Right cardiac atrium (tissue), 5 donors: ENCODE measurements at places on chromosomes 11 and 22. TPM values are rescaled to one million over a fixed set of nuclear protein-coding genes. Genes with fewer than 3 reads are reported as not detected.

The DDTL gene
- total RNA-seq = not detected

GRCh38 chr11:48103621-48104567 is 112.7 kb upstream of the OR4B1 start:
- no peak for DNase-seq

The HBG1 gene
- not detected for total RNA-seq

GRCh38 chr11:47512701-47513100 is 40.2 kb downstream of the CELF1 start:
- no peak for DNase-seq

DNA sequence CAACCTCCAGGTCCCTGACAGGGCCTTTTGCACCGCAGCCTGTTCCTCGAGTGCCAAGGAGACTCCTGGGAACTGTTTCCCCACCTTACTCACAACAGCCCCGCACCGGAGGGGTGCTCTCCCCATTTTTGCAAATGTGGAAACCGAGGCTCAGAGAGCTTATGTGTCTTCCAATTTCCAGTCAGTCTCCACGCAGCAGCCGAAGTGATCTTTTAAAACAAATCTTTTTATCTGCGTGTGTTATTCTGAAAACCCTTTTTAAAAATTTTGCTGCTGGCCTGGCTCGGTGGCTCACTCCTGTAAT is 409 bp upstream of the TMEM134 start:
- DNase-seq = no peak

- no peak for DNase-seq
These were observed 40.8 kb upstream of the ST14 start for GRCh38 chr11:130118636-130119387.

- peak; percentile 55 for DNase-seq
These were observed 47.1 kb downstream of the PISD start for GRCh38 chr22:31614781-31615490.

The JAML gene
- 8.0 TPM for total RNA-seq

DNA sequence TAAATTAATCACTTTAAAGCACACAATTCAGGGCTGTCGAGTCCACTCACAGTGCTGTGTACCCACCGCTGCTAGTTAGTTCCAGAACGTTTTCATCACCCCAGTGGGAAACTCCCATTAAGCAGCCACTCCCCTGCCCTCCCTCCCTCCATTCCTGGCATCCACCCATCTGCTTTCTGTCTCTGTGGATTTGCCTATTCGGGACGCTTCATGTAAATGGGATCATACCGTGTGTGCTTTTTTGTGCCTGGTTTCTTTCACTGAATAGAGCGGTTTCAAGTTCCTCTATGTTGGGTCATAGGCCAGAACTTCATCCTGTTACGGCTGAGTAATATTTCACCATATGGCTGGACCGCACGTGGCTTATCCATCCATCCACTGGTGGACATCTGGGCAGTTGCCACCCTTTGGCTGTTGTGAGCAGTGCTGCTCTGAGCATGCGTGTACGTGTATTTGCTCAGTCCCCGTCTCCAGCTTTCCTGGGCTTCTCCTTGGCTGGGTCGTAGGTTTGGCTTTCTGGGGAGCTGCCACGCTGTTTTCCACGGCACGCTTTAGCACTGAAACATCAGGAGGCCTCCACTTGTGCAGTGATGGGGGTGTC is 30.1 kb downstream of the ARHGAP8 start:
- no peak for DNase-seq

DNA sequence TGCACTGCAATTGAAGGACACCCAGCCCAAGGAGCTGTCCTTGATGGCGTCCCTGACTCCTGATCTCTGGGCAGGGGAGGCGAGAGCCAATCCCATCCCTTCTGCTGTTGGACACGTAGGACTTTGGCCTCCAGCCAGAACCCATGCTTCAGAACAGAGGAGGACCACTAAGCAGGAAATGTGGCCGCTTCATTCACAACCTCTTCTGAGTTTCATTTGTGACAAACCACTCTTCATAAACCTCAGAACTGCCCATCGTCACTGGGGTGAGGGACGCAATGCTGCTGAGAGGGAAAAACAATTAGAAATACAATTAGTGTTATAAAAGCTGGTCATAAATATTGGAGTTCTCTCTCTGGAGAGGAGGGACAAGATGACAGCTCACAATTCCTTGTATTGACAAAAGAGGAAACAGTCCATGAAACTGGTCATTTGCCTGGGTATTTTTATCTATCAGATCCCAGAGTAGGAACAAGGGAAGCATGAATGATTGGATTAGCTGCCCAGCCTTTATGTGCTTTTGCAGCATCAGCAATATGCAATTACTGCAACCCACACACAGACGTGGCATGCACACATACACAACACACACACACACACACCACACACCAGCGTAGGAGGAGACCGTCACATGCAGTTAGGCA is 216.5 kb upstream of the CADM1 start:
- DNase-seq = no peak

DNA sequence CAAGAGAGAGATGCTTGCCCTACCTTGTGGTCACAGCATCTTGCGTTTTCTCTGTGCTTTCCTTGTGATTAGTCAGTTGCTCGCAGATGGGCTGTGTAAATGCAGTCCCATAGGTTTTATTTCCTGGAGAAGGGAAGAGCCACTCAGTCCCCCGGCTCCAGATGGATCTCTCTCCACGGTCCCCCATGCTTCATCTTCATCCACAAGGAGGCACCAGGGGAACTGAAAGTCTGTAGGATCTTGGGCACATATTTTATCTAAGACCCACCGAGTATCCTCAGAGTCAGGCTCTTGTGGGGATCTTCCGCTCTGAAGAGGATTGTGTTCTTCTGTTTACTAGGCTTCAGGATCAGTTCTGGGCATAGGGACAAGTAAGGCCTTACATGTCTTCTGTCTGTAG is 66.8 kb upstream of the E2F8 start:
- no peak for DNase-seq

The SAA4 gene
- not detected for total RNA-seq

The SLN gene
- 1,243 TPM for total RNA-seq

The LRRC75B gene
- total RNA-seq = 5.1 TPM

DNA sequence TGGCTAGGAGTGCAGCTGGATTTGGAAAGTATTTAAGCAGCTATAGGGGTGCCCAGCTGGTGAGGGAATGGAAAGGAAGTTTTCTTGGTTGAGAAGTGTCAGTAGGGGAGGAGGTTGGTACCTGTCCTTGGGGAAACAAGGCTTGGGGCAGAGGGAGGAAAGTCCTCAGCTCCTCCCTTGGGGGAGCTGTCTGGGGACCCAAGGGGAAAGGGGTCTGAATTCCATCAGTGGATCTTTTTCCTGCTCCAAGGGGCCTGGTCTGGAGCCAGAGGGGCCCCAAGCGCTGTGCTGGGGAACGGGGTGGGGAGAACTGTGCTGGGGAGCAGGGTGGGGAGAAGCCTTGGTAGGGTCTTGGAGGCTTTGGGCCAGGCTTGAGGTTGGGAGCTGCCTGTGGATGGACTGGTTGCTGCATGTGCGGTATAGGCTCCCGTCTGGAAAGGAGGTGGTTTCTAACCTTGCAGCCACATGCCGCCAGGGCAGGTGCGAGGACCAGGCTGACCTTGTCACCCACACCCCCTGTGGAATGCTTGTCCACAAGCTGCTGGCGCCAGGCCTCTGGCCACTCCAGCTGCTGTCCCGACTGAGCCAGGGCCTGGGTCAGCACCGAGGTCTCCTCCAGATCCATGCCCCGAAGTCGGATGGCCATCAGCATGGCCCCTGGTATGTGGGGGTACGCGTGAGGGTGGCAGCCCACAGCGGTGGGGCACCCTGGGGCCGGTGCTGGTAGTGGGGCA is 963 bp downstream of the TYMP start:
- peak; percentile 56 for DNase-seq

The C22orf31 gene
- not detected for total RNA-seq

DNA sequence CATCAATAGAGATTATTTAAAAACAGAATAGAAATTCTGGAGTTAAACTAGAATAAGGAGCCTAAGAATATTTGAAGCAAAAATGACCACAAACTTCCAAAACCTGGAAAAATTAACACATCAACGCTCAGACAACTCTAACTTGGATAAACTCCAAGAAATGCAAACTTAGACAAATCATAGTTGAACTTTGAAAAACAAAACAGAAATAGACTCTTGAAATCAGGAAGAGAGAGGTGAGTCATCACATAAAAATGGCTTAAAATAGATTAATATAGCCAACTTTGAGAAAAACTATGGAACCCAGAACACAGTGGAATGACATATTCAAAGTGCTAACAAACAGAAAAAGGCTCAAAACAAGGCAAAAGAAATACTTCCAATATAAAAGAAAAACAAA is 974.2 kb downstream of the JRKL start:
- no peak for DNase-seq

DNA sequence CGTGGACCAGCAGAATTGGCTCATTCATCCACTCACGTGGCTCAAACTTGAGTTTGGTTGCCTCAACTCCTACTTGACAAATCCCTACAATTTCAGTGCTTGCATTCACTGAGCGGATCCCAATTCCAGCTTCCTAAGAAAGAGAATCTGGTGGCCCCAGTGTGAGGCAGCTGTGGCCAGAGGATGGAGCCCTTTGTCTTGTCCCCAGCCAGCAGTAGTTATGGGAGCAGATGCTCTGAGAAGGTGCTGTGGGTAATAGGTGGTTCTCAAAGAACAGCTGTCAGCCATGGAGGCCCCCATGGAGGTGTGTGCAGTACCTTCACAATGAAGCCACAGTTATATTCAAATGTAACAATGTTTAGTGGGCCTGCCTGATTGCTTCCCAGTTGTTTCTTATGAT is 39.3 kb downstream of the KREMEN1 start:
- no peak for DNase-seq

The MAJIN gene
- not detected for total RNA-seq

GRCh38 chr11:124754710-124755109 is 2.7 kb upstream of the VSIG2 start:
- DNase-seq = no peak

The CRYBA4 gene
- not detected for total RNA-seq

DNA sequence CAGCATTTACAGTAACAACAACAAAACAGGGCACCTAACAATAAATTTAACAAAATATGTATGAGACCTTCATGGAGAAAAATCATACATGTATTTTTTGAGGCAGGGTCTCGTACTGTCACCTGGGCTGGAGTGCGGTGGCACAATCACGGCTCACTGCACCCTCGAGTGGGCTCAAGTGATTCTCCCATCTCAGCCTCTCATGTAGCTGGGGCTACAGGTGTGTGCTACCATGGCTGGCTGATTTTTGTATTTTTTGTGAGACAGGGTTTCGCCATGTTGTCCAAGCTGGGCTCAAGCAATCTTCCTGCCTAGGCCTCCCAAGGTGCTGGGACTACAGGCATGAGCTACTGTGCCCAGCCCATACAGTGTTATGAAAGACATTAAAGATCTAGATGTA is 278.1 kb downstream of the SWAP70 start:
- DNase-seq = no peak

The PHETA2 gene
- total RNA-seq = 11.5 TPM

DNA sequence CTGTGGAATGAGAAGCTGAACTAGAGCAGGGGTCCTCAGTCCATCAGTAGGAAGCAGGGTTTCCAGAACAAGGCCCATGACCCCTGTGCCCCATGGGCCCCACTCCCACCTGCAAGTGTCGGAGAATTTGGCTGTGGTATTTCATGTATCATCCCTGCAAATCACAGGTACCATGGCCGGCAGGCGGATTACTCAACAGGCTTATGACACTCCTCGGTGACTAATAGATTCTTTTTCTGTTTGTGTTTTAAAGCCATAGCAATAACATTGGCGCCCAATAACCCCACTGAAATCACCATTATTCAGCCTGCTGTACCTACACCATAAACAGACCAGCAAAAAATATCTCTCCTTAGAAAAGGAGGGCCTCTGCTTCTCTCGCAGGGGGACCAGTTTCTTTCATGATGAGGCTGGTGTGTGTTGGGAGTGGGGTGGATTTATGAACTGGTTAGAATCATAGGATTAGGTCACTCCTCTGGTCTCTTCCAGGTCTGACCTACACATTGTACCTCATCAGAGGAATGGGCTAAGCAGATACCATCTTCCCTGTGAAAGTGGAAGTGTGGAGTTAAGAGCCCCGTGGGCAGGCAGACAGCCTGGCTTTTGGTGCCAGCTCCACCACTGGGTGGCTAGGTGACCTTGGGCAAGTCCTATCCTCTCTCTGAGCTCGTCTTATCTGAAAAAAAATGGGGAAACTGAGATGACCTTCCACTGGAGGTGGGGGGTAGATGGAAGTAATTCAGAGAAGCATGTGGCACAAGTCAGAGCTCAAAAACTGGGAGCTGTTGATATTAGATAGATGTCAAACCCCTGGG is 60.2 kb upstream of the WNT11 start:
- no peak for DNase-seq

The OR6T1 gene
- not detected for total RNA-seq

DNA sequence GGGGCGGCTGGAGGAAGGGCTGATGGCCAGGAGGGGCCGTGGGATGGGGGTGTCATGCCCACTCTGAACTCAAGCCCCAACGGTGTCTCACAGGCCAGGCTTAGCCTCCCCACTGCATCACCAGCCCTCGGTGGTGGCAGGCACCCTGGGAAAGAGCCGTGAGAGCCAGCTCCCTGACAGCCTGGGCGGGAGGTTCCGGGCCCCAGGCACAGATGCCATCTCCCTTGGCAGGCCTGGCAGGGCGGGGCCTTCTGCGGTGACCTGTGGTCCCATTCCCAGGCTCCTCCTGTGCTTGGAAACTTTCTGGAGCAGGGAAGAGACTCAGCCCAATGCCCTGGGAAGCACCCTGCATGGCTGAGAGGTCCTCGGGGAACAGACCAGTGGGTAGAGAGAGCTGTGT is 4.8 kb downstream of the PHLDA2 start:
- no peak for DNase-seq

DNA sequence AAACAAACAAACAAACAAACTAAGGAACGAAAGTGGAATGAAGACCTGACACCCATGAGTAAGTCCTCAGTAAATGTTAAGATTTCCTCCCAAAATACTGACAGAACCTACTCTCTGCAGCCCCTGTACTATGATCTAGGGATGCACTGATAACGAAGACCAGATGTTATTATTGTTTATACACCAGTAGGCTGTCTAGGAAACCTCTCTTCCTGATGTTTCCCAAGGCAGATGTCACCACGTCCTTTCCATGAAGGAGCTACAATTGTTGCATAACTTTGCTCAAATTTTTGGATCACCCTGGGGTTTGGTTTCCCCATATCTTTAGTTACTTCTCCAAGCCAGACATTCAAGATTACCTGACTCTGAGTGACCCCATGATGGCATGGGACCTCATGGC is 340.7 kb downstream of the MIAT start:
- DNase-seq = no peak

The SEC14L3 gene
- total RNA-seq = not detected

DNA sequence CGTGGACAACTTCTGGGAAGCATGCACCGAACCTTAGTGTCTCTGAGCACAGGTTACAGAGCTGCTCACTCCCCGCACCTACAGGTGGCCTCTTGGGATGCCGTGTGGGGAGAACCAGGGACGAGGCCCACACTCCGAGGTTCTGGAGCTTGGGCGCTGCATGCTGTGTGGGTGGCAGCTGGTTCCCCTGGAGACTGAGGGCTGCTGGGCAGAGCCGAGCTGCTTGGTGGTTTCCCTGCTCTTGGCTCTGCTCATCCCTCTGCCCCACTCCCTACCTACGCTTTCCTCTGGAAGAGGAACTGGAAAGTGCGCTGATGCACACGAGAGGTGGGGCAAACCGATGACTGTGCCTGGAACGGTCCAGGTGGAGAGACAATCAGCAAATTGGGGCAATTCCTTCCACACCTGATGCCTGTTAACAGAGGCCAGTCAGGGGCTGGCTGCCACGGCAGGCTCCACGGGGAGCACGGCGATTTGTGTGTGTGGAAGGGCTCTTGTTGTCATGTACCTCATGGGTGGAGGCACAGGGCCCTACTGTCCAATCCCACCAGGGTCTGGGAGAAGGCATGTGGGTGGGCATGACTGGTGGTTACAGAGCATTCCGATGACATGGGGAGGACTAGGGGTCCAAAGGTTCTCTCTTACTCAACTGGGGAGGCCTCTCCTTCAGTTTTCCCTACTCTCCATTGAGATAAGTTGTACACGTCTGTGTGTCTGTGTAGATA is 60.9 kb downstream of the ST14 start:
- DNase-seq = no peak
